ENCODE measurements at places on chromosomes 16 and 17. TPM values are rescaled to one million over a fixed set of nuclear protein-coding genes. Genes with fewer than 3 reads are reported as not detected.

DNA sequence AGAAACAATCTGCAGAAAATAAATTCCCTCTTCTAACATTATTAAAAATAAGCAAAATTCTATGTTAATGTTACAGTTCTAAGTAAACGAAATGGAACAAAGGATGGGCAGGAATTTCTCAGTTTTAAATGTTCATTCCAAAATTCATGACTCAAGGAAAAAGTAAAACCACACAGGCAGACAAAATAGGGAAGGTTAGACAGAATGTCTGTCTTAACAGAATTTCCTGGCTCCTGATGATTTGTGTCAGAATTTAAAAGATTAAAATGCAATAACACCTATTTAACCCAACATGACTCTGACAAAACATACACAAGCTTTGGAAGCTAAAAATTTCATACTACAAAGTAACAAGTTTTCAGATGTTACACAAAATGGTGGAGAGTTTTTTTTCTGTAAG, 42.8 kb downstream of the SPOP start:
- no peak overlapping the region for H3K4me3 ChIP-seq
- H3K27ac ChIP-seq = no peak overlapping the region
- peaks cover 3% of the 10 kb centered on the region for H3K36me3 ChIP-seq
- no peaks in the 10 kb centered on the region for H3K27me3 ChIP-seq
- no peak for DNase-seq

GRCh38 chr17:80569924-80570323, 25.3 kb downstream of the RPTOR start:
- DNase-seq = no peak
- peaks cover 3% of the 10 kb centered on the region for H3K36me3 ChIP-seq
- no peak overlapping the region for H3K4me3 ChIP-seq
- H3K4me1 ChIP-seq = no peaks in the 10 kb centered on the region
- no peak overlapping the region for H3K27ac ChIP-seq
- peaks cover 6% of the 10 kb centered on the region for H3K27me3 ChIP-seq

Gene TPSG1
- not detected for total RNA-seq

- peak overlapping the region; percentile 88 for H3K27ac ChIP-seq
- H3K4me1 ChIP-seq = peaks cover 17% of the 10 kb centered on the region
- no peaks in the 10 kb centered on the region for H3K36me3 ChIP-seq
Measured at GRCh38 chr17:68248891-68249290, 1.0 kb downstream of the AMZ2 start.

GRCh38 chr16:22805326-22805725, 8.6 kb upstream of the HS3ST2 start:
- no peaks in the 10 kb centered on the region for H3K27me3 ChIP-seq
- no peak for DNase-seq

- H3K27ac ChIP-seq = peak overlapping the region; percentile 67
- peaks cover 4% of the 10 kb centered on the region for H3K4me1 ChIP-seq
- H3K36me3 ChIP-seq = peaks cover 7% of the 10 kb centered on the region
- H3K27me3 ChIP-seq = peaks cover 7% of the 10 kb centered on the region
Measured at GRCh38 chr16:351804-352520, 561 bp downstream of the AXIN1 start.

Gene GNG13
- total RNA-seq = not detected

GRCh38 chr17:29592850-29593551, at the start of gene ANKRD13B:
Gene ANKRD13B, plus strand, starts transcription at chr17:29593132. Its CDS starts 490 bp downstream, at chr17:29593622.
- peaks cover 20% of the 10 kb centered on the region for H3K4me1 ChIP-seq
- H3K4me3 ChIP-seq = peak within 1 kb of the TSS; percentile 85
- H3K36me3 ChIP-seq = peaks cover 5% of the 10 kb centered on the region
- H3K27ac ChIP-seq = no peak within 1 kb of the TSS
- H3K27me3 ChIP-seq = peaks cover 28% of the 10 kb centered on the region

- peaks cover 15% of the 10 kb centered on the region for H3K4me1 ChIP-seq
- H3K27ac ChIP-seq = no peak overlapping the region
- no peak overlapping the region for H3K4me3 ChIP-seq
- DNase-seq = no peak
- H3K27me3 ChIP-seq = no peaks in the 10 kb centered on the region
Measured at GRCh38 chr16:24204150-24204665, 51.9 kb upstream of the CACNG3 start.

- H3K4me3 ChIP-seq = no peak overlapping the region
- DNase-seq = no peak
- H3K27ac ChIP-seq = no peak overlapping the region
- no peaks in the 10 kb centered on the region for H3K4me1 ChIP-seq
- H3K36me3 ChIP-seq = no peaks in the 10 kb centered on the region
Measured at GRCh38 chr17:7816926-7817642, 16.9 kb upstream of the KDM6B start.

DNA sequence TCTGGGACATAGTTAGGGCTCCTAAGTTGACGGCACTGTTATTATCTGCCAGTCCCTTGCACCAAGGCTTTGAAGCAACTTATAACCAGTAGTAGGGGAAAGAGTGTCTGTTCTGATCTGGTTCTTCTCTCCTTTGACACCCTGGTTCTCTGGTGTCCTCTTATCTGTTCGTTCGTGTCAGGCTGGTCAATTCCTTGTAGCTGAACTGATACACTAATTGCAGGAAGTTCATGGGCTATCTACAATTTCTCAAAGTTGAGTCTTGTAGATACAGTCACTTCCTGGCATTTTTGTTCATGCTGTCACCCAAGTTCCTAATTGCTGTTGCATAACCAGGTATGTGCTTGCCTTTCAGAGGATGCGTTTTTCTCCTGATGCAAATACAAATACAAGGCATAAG, 17.3 kb upstream of the MYO1D start:
- DNase-seq = no peak
- peaks cover 2% of the 10 kb centered on the region for H3K27me3 ChIP-seq
- H3K36me3 ChIP-seq = no peaks in the 10 kb centered on the region
- H3K4me3 ChIP-seq = no peak overlapping the region
- H3K4me1 ChIP-seq = peaks cover 4% of the 10 kb centered on the region

Gene MYH2
- total RNA-seq = 0.69 TPM

DNA sequence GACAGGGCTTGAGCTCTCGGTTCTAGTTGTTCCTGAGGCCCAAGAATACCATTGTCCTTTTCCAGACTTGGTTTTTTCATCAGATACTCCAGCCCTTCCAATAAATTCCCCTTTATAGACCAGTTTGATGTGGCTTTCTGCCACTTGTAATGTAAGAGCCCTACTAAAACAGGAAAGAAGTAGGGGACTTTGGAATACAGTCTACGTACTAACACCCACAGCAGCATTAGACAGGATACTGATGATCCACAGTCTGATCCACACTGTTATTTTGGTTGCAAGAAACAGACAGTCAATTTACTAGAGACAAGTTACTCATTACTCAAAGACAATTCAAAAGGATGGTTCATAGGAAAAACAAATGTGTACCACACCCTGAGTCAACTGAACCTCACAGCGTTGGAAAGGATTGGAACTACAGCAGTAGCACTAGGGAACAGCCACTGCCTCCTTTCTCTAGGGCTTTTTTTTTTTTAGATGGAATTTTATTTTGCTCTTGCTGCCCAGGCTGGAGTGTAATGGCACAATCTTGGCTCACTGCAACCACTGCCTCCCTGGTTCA, 45.9 kb upstream of the MED13 start:
- H3K4me3 ChIP-seq = no peak overlapping the region
- H3K27me3 ChIP-seq = no peaks in the 10 kb centered on the region
- DNase-seq = no peak

DNA sequence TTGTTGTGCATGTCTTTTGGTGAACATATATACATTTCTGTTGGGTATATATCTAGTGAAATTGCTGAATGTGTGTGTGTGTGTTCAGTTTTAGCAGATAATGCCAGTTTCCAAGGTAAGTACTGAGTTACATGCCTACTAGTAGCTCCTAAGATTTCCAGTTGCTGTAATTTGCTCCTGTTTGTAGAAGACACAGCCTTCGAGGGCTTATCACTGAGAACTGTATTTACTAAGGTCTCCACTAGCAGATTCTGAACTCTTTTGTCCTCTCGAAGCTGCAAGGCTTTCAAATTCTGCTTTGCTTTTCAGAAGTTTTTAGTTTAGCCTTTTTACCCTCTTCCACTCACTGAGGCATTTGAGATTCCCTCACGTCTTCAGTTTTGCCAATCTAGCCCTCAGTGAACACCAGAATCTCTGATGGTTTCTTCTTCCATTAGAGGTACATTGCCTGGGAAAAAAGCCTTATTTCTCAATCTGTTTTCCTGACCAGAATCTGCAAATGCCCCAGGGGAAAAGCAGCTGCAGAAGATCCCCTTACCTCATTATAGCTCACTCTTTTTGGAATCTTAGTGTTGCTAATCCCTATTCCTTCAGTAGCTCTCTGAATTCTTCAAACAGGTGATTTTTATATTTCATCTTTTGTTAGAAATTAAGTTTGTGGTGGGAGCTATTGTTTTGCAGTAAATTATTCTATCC, 52.9 kb downstream of the NF1 start:
- H3K4me3 ChIP-seq = no peak overlapping the region
- no peaks in the 10 kb centered on the region for H3K4me1 ChIP-seq
- DNase-seq = no peak
- no peak overlapping the region for H3K27ac ChIP-seq
- peaks cover 8% of the 10 kb centered on the region for H3K36me3 ChIP-seq
- peaks cover 3% of the 10 kb centered on the region for H3K27me3 ChIP-seq

DNA sequence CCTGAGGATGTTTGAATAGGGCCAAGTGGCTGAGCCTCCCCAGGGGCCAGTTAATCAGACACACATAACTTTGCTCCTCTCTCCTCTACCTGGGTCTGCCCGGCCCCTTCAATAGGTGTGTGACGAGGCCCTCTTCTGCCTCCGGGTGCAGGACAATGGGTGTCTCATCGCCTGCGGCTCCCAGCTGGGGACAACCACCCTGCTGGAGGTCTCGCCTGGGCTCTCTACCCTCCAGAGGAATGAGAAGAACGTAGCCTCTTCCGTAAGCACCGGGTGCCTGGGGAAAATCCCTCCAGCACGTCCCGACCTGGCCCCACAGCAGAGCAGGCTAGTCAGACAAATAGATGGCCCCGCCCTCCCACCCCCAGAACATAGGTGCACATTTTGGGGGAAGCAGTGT, 16.1 kb upstream of the KIF19 start:
- H3K27ac ChIP-seq = no peak overlapping the region
- no peak for DNase-seq
- H3K4me3 ChIP-seq = no peak overlapping the region
- H3K27me3 ChIP-seq = peaks cover 4% of the 10 kb centered on the region
- H3K4me1 ChIP-seq = peaks cover 5% of the 10 kb centered on the region

DNA sequence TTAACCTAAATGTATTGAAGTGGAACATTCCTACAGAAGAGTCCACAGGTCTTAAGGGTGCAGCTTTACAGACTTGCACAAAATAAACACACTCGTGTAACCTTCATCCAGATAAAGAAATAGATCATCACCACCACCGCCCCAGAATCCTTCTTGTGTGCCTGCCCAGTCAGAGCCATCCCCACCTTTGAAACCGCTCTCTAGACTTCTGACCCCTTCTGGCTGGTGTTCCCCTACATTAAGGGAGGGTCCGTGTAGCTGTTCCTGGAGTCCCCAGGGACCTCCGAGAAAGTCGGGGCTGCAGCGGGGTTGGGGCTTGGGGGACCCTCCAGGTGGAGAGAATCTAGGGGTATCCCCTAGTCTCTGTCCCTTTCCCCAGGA, 9.4 kb downstream of the TBX4 start:
- H3K36me3 ChIP-seq = peaks cover 4% of the 10 kb centered on the region
- H3K27ac ChIP-seq = no peak overlapping the region
- peaks cover 47% of the 10 kb centered on the region for H3K27me3 ChIP-seq
- no peak for DNase-seq
- peak overlapping the region; percentile 26 for H3K4me3 ChIP-seq
- H3K4me1 ChIP-seq = peaks cover 41% of the 10 kb centered on the region

Gene METTL22
- 39.6 TPM for total RNA-seq

DNA sequence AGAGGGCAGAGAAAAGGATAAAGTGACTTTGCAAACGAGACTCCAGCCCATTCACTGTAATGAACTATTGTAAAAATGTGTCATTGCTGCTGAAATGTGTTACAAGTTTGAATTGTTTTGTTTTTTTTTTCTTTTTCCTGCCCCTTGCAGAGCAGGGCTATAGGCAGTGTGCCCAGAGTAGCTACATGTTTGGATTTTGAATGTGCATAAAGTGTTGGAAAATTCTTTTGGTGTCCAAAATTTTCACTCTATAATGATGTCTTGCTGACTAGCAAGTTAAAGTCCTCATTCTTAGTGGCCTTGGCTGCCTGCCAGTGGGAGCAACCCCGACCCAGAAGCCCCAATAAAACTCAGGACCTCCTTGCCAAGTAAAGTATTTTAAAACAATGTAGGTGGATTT, 66.5 kb downstream of the IGF2BP1 start:
- DNase-seq = no peak
- H3K36me3 ChIP-seq = peaks cover 7% of the 10 kb centered on the region
- H3K4me3 ChIP-seq = no peak overlapping the region
- no peaks in the 10 kb centered on the region for H3K4me1 ChIP-seq
- no peak overlapping the region for H3K27ac ChIP-seq

Gene HASPIN
- 5.2 TPM for total RNA-seq

Gene SPNS3
- total RNA-seq = 0.18 TPM

- no peaks in the 10 kb centered on the region for H3K27me3 ChIP-seq
- no peaks in the 10 kb centered on the region for H3K4me1 ChIP-seq
- DNase-seq = no peak
- no peak overlapping the region for H3K4me3 ChIP-seq
- H3K36me3 ChIP-seq = no peaks in the 10 kb centered on the region
Measured at GRCh38 chr17:35900280-35900679, 20.1 kb upstream of the CCL5 start.

Gene DOK4
- 69.4 TPM for total RNA-seq

GRCh38 chr17:81534157-81535006, 6.2 kb downstream of the FSCN2 start:
- H3K36me3 ChIP-seq = no peaks in the 10 kb centered on the region
- peaks cover 9% of the 10 kb centered on the region for H3K27me3 ChIP-seq
- H3K27ac ChIP-seq = no peak overlapping the region

- no peak for DNase-seq
- no peak overlapping the region for H3K4me3 ChIP-seq
- no peaks in the 10 kb centered on the region for H3K36me3 ChIP-seq
Measured at GRCh38 chr17:13562271-13562800, 39.4 kb downstream of the HS3ST3A1 start.

Gene RRAD
- total RNA-seq = not detected

Gene NPIPA3
- 2.4 TPM for total RNA-seq

Gene SULT1A4
- total RNA-seq = 4.2 TPM

- H3K4me1 ChIP-seq = peaks cover 4% of the 10 kb centered on the region
- no peak overlapping the region for H3K4me3 ChIP-seq
- H3K27me3 ChIP-seq = peaks cover 7% of the 10 kb centered on the region
- no peak overlapping the region for H3K27ac ChIP-seq
- DNase-seq = no peak
- no peaks in the 10 kb centered on the region for H3K36me3 ChIP-seq
Measured at GRCh38 chr17:56601591-56601990, 8.1 kb downstream of the NOG start.

Gene ST6GALNAC1
- 0.77 TPM for total RNA-seq

- H3K4me1 ChIP-seq = peaks cover 2% of the 10 kb centered on the region
- DNase-seq = no peak
- H3K27me3 ChIP-seq = no peaks in the 10 kb centered on the region
- no peak overlapping the region for H3K4me3 ChIP-seq
Measured at GRCh38 chr17:66378296-66378695, 75.9 kb downstream of the PRKCA start.
